Aorta (tissue), 5 donors: ENCODE measurements at places on chromosomes 5 and 9.

DNA sequence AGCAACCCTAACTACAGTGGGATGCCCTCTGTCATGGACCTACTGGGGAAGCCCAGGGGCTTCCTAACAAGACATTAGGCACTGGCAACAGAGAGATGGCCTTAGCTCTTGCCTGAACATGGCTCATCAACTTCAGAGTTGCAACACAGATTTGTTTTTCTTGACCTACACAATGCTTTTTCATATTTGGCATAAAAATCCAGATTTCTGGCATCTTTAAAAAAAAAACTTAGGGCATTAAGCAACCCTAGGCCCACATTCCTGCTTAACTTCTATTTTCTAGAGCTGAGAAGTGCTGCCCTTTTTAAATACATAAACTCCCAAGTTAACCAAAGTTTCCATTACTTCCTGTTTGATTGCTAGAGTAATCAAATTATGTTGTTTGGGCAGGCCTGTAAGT lies 8.0 kb downstream of the GRIA1 start:
- DNase-seq: no peak

- no peak for DNase-seq
Observed at GRCh38 chr5:125151150-125151900, 404.9 kb upstream of the ZNF608 start.

GRCh38 chr5:170269579-170269978 lies 28.0 kb downstream of the LCP2 start:
- no peak for DNase-seq

DNA sequence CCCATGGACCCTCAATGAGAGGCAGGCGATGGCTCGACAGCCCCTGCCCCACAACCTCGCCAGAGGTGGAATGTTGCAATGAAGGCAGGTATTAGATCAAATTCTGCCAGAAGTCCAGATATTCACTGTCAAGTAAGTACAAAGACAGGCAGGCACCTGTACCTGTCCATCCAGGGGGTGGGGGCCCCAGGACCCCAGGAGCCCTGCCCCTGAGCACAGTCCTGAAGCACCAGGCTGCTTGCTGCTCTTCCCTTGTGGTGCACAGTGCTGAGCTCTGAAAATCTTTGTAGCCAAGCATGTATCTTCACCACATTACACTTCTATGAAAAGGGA lies 26.2 kb upstream of the HMCN2 start:
- no peak for DNase-seq

- DNase-seq: no peak
Observed at GRCh38 chr5:125746917-125747316, 676.3 kb upstream of the GRAMD2B start.
